ENCODE measurements at places on chromosomes 11 and 22.

GRCh38 chr11:117180020-117180419, 1.5 kb downstream of the SIDT2 start:
- no peak for DNase-seq

- no peak for DNase-seq
These were observed 1435.9 kb downstream of the BRD1 start for GRCh38 chr22:48391820-48392219.

GRCh38 chr11:65016705-65017104, 2.7 kb downstream of the ARL2 start:
- no peak for DNase-seq

GRCh38 chr22:50209893-50210292, 9.1 kb downstream of the SELENOO start:
- DNase-seq, result no peak
